Smooth muscle cell of the umbilical artery (primary cell): ENCODE measurements at places on chromosomes 13 and 19. TPM values are rescaled to one million over a fixed set of nuclear protein-coding genes. Genes with fewer than 3 reads are reported as not detected.

STARD13 gene
- total RNA-seq: 21.1 and 25.1 TPM in 2 replicates

TSHZ3 gene
- total RNA-seq: 12.5 and 14.4 TPM in 2 replicates

TMEM59L gene
- 1.3 and 5.6 TPM in 2 replicates for total RNA-seq

DMKN gene
- 0.23 and 0.30 TPM in 2 replicates for total RNA-seq

SLC5A5 gene
- total RNA-seq: not detected in 2 replicates

RDH8 gene
- total RNA-seq: not detected in 2 replicates

THSD8 gene
- total RNA-seq: not detected in 2 replicates

TMEM161A gene
- total RNA-seq: 29.1 and 29.8 TPM in 2 replicates

SLC25A41 gene
- not detected in 2 replicates for total RNA-seq

FOXO1 gene
- total RNA-seq: 5.0 and 6.6 TPM in 2 replicates

DPF1 gene
- 0.89 and 2.4 TPM in 2 replicates for total RNA-seq

VSIG10L gene
- 0.89 and 1.4 TPM in 2 replicates for total RNA-seq

PGLYRP1 gene
- not detected in 2 replicates for total RNA-seq

C19orf67 gene
- total RNA-seq: not detected in 2 replicates

RCBTB2 gene
- 5.8 and 7.7 TPM in 2 replicates for total RNA-seq

GIPC1 gene
- total RNA-seq: 116 and 159 TPM in 2 replicates

PLIN5 gene
- not detected in 2 replicates for total RNA-seq

CEACAM6 gene
- total RNA-seq: not detected in 2 replicates

ACP5 gene
- 0.59 TPM in 1 of 2 replicates, not detected in the other for total RNA-seq

LRRC63 gene
- under 0.01 and 0.09 TPM in 2 replicates for total RNA-seq

SYCN gene
- total RNA-seq: not detected in 2 replicates

VRK3 gene
- total RNA-seq: 21.4 and 22.9 TPM in 2 replicates

KLK13 gene
- total RNA-seq: not detected in 2 replicates
